RPMI7951 (cell line): ENCODE measurements at places on chromosomes 11 and 22. TPM values are rescaled to one million over a fixed set of nuclear protein-coding genes. Genes with fewer than 3 reads are reported as not detected.

- no peak for DNase-seq
Measured at GRCh38 chr11:75339685-75340409, 11.6 kb downstream of the ARRB1 start.

LDHAL6A gene
- total RNA-seq: not detected in 2 replicates

- peak; percentile 83 for DNase-seq
Measured at GRCh38 chr11:66347425-66348276, at the start of gene B4GAT1. TSS of gene B4GAT1 (minus strand) at chr11:66347629. CDS start at chr11:66347545, 84 bp downstream.

GRCh38 chr11:132185726-132186592 lies 815.5 kb downstream of the NTM start:
- no peak for DNase-seq

OR52H1 gene
- total RNA-seq: not detected in 2 replicates

GRCh38 chr22:17943533-17944249 lies 80.7 kb downstream of the MICAL3 start:
- no peak for DNase-seq

DNA sequence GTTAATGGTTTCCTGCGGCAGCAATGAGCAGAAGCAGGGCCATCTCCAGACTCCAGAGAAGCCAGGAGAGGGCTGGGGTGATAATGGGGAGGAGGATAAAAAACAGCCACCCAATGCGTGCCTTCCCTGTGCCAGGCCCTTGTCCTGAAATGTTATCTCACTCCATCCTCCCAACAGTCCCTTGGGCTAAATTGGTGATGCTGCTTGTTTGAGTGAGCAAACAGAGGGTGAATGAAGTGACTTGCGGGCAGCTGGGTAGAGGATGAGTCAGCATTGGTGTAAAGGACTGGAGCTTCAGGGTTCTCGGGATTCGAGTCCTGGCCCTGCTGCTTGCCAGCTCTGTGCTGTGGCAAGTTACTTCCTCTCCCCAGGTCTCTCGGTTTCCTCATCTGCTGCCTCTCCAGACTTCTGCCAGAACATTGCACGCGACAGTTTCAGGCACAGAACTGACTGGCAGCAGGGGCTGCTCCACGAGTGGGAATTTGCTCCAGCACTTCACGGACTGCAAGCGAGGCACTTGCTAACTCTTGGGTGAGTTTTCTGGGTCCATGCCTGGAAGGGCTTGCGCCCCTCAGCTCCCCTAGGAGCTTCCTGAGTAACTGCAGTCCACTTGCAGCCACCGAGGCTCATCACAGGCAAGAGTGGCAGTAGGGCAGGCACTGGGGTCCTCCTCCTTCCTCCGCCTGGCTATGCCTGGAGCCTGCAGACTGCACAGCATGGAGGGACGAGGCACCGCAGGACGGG lies at the start of gene P2RY6:
TSS of gene P2RY6 (plus strand) at position 403 of the 744 bp plus-strand sequence. CDS start 24,181 bp downstream, outside the sequence.
- DNase-seq: peak; percentile 98

DNA sequence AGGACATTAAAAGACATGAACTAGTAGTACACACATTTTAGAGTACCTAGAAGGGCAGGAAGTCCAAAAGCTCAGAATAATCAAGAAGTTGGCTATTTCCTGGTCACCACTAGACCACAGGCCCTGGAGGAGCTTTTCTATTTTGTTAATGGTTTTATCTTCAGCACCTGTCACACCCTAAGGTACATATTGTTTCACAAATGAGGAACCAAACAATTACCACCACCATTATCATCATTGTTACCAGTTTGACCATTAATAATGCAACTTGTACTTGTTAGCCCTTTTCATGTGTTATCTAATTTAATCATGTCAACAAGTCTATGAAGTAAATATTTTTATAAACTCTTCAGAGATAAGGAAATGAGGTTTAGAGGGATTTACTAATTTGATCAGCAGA lies 4.9 kb downstream of the MRPL48 start:
- DNase-seq: no peak
